Progenitor cell of endocrine pancreas (in vitro differentiated cells): ENCODE measurements at places on chromosomes 3 and 15. TPM values are rescaled to one million over a fixed set of nuclear protein-coding genes. Genes with fewer than 3 reads are reported as not detected.
A peak's percentile ranks its signal among the peaks of the same experiment; 100 is the strongest.

DNA sequence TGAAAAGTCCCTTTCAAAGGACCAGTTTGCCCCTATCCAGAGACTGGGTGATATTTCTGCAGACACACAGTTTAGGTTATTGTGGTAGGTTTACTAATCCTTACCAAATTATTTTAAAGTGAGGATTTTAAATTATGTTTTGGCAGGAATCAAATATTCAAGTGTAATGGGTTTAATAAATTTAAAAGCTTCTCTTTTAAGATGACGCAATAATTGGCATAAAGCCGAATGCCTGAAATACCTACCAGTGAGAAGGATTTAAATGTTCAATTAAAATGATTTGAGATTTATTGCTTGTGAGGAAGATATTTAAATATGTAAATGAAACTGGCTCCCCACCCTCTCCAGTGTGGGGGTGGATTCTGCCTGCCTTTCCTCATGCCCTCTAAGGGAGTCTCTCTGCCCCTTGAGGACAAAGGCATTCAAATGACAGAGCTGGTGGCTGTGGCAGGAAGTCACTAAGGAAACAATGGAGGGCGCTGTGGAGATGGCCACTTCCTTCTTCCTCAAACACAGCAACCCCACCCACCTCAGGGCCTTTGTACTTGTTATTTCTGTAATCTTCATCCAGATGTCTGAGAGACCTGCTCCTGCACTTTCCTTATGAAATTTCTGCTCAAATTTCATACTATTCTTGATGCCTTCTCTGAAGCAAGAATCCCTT lies 131.7 kb downstream of the TNIK start:
- no peak overlapping the region for H3K27ac ChIP-seq
- no peaks in the 10 kb centered on the region for H3K27me3 ChIP-seq
- no peak overlapping the region for H3K4me3 ChIP-seq

DNA sequence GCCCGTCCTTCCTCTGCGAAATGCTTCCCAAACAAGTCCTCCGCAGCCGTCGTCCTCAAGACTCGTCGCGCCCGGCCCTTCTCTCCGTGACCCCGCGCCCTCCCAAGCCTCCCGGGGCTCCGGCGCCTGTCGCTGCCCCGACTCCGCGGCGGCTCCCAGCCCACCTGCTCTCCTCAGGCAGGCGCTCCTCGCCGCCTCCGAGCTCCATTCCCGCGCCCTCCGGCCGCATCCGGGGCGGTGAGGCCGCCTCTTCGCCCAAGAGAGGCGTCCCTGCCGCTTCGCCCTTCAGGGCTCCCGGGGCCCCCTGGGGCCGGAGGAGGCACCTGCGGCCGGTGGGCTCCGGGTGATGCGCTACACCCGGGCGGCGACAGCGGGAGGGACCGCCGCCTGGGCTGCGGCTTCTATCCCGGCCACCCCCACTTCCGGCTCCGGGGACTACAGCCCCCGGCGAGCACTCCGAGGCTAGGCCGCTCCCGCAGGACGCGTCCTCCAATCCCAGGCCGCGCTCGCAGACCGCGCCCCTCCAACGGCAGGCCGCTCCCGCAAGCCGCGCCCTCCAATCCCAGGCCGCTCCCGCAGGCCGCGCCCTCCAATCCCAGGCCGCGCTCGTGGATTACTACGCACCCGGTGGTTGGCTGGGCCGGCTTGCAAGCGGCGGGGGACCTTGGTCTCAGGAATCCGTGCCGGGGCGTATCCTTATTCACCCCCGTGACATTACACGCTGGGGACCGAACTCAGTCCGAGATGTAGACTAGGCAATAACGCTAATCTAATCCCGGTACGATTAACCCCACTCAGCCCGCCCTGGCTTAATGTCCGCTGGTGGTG lies at the start of gene RUBCN:
Gene RUBCN, minus strand, starts transcription at position 414 of the 828 bp plus-strand sequence. Its CDS starts 185 bp downstream, at position 229.
- H3K36me3 ChIP-seq = no peaks in the 10 kb centered on the region
- peaks cover 11% of the 10 kb centered on the region for H3K4me1 ChIP-seq
- H3K27ac ChIP-seq = peak within 1 kb of the TSS; percentile 94

GRCh38 chr15:40858706-40859105 lies 14.9 kb downstream of the SPINT1 start:
- peaks cover 20% of the 10 kb centered on the region for H3K4me1 ChIP-seq
- H3K36me3 ChIP-seq = peaks cover 13% of the 10 kb centered on the region
- peak overlapping the region; percentile 84 for H3K27ac ChIP-seq
- no peak for DNase-seq

DNA sequence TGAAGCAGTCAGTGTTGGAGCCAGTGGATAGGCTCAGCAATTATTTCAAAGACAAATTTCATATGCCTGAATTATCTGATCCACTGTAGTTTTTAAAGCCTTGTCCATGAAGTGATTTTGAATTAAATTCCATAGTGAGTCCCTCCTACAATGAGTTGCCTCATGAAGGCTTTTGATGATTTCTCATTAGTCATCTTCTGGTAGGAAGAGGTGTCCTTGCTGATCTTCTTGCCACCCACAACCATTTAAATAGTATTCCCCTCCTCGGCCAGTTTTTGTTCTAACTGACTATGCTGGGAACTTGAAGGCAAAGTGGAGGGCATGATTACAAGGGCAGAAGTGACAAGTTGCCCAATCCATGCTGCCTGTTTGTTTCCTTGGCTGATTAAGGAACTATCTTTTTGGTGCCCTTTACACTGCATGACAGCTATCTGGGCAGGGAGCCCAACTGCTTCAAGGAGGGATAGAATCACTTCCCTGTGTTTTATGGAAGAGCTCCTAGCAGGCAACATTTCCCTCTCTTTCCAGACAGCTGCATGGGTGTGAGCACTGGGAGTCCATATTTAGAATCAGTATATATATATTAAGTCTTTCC lies 617.5 kb downstream of the ZPLD1 start:
- no peak overlapping the region for H3K4me3 ChIP-seq
- H3K27me3 ChIP-seq = no peaks in the 10 kb centered on the region
- H3K36me3 ChIP-seq = no peaks in the 10 kb centered on the region

- H3K4me3 ChIP-seq = no peak overlapping the region
- DNase-seq = no peak
- H3K27me3 ChIP-seq = no peaks in the 10 kb centered on the region
- peaks cover 2% of the 10 kb centered on the region for H3K4me1 ChIP-seq
Measured at GRCh38 chr3:197499427-197499826, 56.3 kb downstream of the BDH1 start.

HIGD2B gene
- not detected in 2 replicates for total RNA-seq
